ENCODE measurements at places on chromosomes 2 and 18. TPM values are rescaled to one million over a fixed set of nuclear protein-coding genes. Genes with fewer than 3 reads are reported as not detected.

Gene EMILIN2
- total RNA-seq: 6.4 TPM

Gene STPG4
- 0.52 TPM for total RNA-seq

Gene LOXHD1
- not detected for total RNA-seq

Gene RGPD5
- 61.6 TPM for total RNA-seq

Gene POMC
- 1.0 TPM for total RNA-seq

Gene PTPRN
- 0.13 TPM for total RNA-seq

Gene LINC00305
- not detected for total RNA-seq

Gene TNFAIP6
- 572 TPM for total RNA-seq

Gene RASGRP3
- total RNA-seq: 0.39 TPM

Gene TMEM37
- total RNA-seq: 0.76 TPM

Gene MAP3K19
- total RNA-seq: not detected

Gene RAX
- total RNA-seq: not detected

Gene PJVK
- 2.2 TPM for total RNA-seq

Gene AOX1
- total RNA-seq: 90.5 TPM

Measured in articular chondrocyte of knee joint (primary cell).